Stimulated activated CD4-positive, alpha-beta T cell treated with anti-CD3 and anti-CD28 coated beads, Interleukin-15, amount 100 ng/mL, for 24 hours (primary cell): ENCODE measurements at places on chromosomes 2 and 18.

- no peak for DNase-seq
Observed at GRCh38 chr2:32902986-32903385, 43.8 kb upstream of the LTBP1 start.

- DNase-seq = no peak
Observed at GRCh38 chr2:187567126-187567525, 12.9 kb upstream of the TFPI start.

DNA sequence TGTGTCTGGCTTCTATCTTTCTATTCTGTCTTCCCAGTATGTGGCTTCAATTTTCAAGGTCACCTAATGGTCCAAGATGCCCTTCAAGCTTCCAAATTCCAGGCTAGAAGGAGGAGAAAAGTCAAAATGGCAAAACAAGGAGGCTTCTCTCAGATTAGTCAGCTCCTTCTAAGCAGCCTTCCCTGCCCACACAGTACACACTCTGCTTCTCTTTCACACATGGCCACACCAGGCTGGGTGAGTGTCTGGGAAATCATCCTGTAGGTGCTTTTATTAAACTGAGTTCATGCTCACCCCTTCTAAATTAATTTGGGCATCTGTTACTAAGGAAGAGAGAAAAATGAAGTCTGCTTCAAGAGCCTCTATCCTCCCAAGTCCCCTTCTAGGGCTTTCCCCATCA, 277.2 kb upstream of the MGAT5 start:
- DNase-seq = no peak

GRCh38 chr18:13145636-13146190, 72.8 kb upstream of the LDLRAD4 start:
- no peak for DNase-seq

- DNase-seq = no peak
Observed at GRCh38 chr18:46416706-46417638, 240.0 kb downstream of the LOXHD1 start.

DNA sequence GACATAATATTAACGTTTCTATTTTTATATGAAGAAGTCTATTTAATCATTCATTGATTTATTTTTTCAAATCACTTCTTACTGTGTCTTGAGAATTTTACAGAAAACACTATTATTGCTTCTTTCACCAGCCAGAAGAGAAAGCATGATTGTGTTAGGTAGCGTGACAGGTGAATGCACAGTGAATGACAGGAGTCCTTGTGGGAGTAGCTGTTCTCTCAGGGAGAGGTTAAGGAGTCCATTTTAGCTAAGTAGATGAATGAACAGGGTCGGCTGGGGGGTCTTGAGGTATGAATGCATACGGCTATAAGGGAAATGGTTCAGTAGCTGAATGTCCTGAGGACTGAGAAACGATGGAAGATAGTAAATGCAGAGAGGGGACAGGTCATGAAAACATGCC, 56.2 kb downstream of the CTNNA2 start:
- no peak for DNase-seq
